HAP-1 (cell line): ENCODE measurements at places on chromosomes 16 and 17.

- DNase-seq: no peak
Observed at GRCh38 chr17:76947771-76948170, 79.6 kb downstream of the MGAT5B start.

- no peak for DNase-seq
Observed at GRCh38 chr16:55340445-55340844, 16.4 kb downstream of the IRX6 start.

DNA sequence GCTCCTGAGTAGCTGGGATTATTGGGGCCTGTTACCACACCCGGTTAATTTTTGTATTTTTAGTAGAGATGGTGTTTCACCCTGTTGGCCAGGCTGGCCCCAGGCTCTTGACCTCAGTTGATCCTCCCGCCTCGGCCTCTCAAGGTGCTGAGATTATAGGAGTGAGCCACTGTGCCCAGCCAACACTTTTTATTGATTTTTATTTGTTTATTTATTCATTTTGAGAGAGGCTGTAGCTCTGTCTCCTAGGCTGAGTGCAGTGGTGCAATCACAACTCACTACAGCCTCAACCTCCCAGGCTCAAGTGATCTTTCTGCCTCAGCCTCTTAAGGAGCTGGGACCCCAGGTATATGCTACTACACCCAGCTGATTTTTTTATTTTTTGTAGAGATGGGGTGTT lies 54.7 kb downstream of the TNRC6A start:
- DNase-seq: no peak

DNA sequence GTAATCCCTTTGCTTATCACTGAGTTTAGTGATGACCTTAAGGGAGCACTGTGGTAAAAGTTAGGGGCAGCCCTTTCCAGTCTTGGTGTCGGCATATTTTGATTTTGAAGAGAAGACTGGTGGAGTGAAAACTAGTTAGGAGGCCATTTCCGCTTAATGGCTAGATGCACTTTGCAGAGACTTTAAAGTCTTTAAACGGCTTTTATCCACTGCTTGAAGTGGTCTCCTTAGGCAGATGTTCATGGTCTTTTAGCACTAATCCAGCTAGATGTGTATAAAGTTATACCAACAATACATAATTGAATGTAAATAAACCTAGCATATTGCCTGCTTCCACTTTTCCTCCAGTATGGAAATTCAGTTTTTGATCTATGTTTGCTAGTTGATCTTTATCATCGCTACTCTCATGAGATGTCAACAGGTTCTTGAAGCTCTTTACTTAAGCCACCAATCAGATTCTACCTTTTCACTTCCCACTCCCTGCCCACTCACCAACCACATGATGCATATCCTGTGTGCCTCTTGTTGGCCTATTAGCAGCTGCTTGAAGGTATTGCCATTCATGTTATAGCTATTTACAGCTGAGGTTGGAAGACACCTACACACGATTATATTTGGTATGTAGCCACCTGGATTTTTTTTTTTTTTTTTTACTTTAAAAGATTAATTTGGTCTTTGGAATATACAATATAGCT lies 132.0 kb downstream of the NLK start:
- DNase-seq: no peak

DNA sequence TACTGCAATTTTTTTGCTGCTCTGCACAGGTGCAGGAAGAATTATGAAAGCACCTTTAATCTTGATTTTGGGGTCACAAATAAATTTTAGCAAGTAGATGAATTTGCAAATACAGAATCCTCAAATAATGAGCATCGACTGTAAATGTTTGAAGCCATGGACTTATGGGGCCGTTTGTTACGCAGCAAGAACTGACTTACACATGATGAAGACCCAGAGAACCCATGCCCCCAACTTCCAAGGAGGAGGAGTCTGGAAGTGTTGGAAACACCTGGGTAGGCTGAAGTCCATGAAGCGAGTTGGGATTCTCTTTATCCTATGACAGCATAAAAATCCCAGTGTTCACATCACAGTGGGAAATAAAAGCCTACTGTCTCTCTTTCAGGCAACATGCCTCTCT lies 176.6 kb downstream of the RBFOX3 start:
- DNase-seq: no peak

DNA sequence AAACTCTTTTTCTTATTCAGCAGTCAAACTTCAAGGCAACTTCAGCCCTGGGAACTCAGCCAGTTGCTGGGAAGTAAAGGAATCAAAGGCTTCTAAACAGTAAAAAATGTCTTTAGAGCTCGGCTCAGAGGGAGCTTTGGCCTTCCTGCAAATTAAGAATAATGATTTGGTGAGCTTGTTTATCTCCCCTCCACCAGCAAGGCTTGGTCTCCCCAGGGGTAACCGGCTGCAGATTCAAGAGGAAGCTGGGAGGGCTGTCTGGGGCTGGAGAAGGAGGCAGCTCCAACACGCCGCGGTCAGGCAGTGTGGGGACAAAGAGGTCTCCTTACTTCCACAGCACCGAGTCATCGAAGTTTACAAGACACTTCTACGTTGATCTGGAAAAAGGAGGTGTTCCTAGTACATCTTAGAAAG lies 17.7 kb upstream of the DOC2B start:
- no peak for DNase-seq

DNA sequence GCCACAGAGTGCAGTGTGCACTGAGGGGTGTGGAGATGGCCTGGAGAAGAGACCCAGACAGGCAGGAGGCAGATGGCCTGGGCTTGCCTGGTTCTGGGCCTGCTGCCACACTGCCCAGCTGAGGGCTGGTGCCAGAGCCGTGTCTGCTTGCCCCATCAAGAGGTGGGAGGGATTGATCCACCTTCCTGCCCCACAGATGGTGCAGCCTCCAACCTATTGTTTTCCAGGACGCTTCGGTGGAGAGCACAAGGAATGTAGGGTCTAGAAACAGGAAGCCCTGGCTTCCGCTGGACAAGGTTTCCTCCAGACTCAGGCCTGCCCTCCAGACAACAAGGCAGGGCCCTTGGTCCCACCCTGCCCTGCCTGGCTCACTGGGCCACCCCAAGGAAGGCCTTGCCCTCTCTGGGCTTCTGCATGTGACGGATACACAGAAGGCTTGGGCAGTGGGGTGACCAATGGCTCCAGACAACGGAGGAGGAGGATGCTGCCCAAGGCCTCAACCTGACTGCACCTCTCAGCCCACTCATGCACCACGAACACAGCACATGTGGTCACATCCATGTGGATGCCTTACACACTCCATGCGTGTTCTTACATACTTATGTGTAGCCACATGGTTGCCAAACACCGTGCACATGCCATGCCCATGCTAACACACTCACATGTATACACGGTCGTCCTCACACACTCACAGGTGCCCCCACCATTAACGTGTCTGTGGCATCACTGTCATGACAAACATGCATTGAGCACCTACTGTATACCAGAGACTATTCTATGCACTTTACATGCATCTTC lies 6.5 kb upstream of the CDH5 start:
- DNase-seq: no peak

DNA sequence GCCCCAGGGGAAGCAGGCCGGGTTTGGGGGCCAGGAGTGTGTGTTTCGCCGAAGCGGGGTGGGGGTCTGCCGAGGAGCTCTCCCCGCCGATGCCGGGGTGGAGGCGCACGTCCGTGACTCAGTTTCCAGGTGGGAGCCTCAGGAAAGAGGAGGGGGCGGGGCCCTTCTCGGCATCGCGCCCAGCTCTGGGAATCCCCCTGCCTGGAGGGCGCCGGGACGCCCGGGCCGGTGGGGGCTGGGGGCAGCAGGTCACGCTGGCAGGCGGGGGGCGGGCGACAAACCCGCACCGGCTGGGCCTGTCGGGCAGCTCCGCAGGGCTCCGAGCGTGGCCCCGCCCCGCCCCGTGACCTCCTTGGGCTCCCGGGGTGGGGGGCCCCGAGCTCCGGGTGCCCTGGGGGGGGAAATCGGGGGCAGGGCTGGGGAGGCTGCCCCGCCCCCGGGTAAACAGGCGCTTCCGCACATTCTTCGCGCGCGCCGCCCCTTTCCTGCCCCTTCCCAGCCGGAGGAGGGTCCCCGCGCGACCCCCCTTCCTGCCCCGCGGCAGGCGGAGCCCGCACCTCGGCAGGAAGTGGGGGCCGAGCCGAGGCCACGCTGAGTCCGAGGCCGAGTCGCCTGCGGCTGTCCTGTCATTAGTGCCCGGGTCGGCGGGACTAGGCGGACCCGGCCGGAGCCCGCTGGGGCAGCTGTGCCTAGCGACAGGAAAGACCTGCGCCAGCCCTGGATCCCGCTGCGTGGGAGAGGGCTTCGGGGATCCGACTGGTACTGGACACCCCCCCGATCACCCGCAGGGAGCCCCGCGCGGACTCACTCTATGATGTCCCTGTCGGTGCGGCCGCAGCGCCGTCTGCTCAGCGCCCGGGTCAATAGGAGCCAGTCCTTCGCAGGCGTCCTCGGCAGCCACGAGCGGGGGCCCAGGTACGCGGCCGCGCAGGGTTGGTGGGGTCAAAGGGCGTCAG lies 9.3 kb downstream of the RIPOR1 start:
- DNase-seq: no peak

DNA sequence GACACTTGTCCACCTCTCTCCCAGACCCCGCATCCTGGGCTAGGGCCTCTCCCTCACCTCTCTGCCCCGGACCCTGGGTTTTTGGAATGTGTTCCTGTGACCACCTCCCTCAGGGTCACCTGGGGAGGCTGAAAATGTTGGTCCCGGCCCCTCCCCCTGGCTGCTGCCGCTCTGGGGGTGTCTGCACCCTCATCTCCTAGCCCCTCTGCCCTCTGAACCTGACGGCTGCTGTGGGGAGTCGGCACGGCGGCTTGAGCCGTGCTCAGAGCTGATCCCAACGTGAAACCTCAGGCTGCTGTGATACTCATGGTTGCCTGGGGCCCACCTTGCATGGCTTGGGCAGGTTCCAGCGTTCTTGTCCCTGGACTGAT lies 42.8 kb downstream of the ADCY7 start:
- DNase-seq: no peak

GRCh38 chr17:31696184-31696602 lies 162.9 kb downstream of the COPRS start:
- no peak for DNase-seq
